RPMI7951 (cell line): ENCODE measurements at places on chromosomes 2 and 18. TPM values are rescaled to one million over a fixed set of nuclear protein-coding genes. Genes with fewer than 3 reads are reported as not detected.

Gene NT5C1B
- total RNA-seq: not detected in 2 replicates

DNA sequence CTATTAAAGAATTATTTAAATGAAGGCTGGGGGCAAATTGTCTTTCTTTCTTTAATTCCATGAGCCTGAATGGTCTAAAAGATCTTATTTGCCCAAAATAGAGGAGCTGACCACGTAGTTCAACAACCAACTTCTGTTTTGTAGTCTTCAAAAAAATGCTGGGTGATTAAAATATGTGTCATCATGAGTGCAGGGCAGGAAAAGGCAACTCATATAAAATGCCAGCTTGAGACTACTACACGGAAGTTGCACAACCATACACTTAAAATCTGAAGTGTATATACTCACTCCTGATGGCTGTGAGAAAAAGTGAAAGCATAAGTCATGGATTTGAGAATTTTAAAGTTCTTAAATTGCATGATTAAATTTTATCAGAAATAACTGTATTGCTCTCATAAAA, 210.9 kb downstream of the DYM start:
- peak; percentile 78 for DNase-seq

GRCh38 chr2:136173126-136173525, 55.2 kb upstream of the CXCR4 start:
- DNase-seq: no peak

GRCh38 chr2:212030709-212031108, 507.9 kb downstream of the ERBB4 start:
- no peak for DNase-seq

DNA sequence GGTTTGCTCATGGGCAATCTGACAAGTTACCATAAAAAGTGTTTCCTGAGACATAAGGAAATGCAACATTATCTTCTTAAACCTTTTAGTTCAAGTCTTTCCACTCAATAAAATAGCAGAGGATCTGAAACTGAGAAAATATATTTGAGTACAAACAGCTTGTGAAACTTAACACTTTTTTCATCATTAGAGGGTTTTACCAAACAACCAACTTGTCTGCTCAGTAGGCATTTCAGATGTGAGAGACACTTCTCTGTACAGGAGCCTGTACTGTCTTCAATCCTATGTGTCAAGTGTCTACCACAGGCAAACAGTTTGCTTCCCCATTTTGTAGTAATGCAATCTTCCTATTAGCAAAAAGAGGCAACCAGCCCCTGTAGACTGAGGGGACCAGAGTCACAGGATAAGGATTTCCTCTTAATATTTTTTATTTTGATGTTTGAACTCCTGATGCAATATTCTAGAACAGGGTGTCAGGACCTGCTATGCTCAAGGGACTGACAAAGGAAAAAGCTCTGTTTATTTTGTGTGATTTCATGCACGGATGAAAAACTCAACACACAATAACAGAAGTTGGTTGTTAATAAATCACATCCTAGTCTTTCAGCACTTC, 159.1 kb upstream of the LHCGR start:
- DNase-seq: no peak

DNA sequence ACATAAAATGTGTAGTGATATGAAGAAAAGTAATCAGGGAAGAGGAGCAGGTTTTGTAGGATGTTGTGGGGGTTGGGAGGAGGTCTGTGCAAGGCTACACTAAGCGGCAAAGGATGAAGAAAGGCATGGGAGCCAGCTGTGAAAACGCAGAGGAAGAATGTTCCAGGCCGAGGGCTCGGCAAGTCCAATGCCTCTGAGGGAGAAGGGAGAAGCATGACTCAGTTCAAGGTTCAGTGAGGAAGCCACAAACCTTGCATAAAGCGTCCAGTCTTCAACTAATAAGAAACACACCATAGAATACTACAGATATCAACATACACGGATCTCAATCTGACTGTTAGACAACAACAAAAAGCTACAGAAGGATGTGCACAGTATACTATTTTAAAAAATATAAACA, 16.2 kb downstream of the EPB41L3 start:
- DNase-seq: peak; percentile 58
